ENCODE measurements at places on chromosomes 6 and 20.

DNA sequence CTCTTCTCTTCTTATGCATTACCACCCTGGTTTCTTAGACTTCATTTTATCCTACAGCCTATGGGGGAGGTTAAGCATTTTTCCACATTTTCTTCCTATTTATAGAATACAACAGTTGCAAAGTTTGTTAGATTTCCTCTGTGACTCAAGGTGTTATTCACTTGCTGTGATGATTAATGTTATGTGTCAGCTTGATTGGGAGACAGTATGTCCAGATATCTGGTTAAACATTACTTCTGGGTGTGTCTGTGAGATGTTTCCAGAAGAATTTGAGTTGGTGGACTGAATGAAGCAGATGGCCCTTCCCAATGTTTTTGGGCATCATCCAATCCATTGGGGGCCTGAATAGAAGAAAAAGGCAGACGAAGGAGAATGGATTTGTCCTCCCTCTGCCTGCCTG lies 131.3 kb downstream of the C6orf118 start:
- no peak for DNase-seq

DNA sequence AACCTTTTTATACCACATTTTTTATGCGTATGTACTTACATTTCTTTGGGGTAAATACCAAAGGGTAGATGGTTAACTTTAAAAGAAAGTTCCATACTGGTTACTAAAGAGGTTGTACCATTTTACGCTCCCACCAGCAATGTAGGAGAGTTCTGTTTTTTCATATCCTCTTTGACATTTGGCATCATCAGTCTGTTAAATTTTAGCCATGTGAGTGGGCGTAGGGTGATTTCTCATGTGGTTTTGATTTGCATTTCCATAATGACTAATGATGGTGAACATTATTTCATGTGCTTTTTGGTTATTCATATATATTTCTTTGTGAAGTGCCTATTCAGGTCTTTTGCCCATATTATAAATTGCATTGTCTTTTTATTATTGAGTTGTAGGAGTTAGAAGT lies 194.2 kb downstream of the PRL start:
- no peak for DNase-seq

GRCh38 chr20:2750491-2751251 lies 49.8 kb downstream of the CPXM1 start:
- no peak for DNase-seq

DNA sequence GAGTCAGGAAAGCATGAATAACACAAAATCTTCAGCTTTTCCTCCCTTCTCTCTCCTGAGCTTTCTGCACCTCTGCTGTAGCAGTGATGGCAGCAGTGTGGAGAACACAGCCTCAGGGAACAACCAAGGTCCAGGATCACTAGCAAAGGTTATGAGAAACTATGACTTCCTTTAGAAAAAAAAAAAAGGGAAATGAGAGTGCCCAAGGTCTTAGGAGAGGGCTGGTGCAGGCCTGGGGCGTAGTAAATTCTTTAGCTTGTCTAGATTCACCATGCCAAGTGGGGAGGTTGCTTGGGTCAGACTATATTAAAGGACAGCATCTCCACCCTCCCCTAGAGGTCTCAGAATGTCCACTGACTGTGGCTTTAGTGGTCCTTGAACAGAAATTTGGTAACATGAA lies 40.4 kb upstream of the POLR1H start:
- DNase-seq = no peak

GRCh38 chr6:12113190-12113577 lies 101.1 kb downstream of the HIVEP1 start:
- DNase-seq = no peak

DNA sequence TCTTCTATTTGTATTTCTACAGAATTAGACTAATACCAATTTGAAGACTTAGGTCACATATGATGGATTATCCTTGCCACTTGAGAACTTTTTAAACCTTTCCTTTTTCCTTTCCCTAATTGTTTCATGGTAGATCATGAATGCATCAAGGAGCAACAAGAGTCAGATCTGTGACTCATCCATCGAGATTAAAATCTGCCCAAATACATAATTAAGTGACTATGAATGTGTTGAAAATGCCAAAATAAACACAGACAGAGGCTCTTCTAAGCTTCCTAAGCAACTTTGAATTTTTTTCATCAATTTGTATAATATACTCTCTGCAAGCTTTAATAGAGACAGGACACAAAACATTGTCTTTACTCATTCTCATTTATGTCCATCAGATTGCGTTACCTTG lies 23.5 kb upstream of the HTR1E start:
- DNase-seq = no peak

DNA sequence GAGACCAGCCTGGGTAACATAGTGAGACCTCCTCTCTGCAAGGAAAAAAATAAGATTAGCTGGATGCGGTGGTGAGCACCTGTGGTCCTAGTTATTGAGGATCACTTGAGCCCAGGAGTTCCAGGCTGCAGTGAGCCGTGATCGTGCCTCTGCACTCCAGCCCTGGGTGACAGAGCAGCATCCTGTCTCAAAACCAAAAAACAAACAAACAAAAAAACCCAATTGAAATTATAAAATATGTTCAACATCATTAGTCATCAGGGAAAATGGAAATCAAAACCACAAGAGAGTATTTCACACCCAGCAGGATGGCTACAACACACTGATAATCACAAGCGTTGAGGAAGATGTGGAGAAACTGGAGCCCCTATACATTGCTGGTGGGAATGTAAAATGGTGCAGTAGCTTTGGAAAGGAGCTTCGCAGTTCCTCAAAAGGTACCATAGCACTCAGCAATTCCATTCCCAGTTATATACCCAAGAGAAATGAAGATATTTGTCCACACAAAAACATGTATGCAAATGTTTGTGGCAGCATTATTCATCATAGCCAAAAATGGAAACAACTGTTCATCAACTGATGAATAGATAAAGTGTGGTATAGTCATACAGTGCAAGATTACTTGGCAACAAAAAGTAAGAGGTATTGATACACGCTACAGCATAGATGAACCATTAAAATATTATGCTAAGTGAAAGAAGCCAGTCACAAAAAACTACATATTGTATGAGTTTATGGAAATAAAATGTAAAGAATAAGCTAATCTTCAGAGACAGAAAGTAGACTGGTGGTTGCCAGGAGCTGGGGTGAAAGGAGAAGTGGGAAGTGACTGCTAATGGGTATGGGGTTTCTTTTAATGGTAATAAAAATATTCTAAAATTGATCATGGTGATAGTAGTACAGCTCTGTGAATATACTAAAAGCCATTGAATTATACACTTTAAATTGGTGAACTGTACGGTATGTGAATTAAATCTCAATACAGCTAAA lies 38.7 kb upstream of the RIPOR2 start:
- DNase-seq = no peak

DNA sequence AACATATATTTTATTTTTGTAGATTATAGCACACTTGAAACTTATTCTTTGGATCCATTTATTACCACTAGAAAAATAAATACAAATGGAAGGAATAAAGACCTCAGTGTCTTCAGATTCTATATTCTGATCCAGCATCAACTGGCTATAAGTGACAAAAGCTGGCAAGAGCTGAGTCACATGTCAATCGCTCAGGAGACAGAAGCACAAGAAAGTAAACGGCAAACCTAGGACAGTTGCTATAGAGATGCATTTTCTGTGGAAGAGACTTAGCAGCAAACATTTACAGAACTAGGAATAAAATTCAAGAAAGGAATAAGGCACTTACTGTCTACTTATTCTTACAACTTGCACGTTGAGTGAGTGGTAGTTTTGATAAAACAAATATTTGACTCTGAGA lies 230.4 kb downstream of the CLVS2 start:
- no peak for DNase-seq

DNA sequence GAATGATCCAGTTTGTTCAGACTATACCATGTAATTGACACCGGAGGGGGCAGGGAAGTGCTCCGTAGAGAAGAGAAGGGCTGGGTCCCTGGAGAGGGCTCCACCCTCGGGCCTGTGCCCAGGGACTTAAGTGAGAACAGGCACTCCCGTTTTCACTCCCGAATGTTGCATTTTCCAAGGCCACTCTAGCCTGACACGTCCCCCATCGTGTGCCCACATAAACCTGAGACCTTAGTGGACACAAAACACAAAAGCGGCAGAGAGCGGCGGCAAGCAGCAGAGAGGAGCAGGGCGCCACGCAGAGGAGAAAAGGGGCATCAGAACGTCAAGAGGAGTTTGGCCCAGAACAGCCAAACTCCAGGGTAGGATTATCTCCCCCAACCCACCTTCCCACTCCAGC lies 1405.1 kb downstream of the GRIK2 start:
- no peak for DNase-seq

DNA sequence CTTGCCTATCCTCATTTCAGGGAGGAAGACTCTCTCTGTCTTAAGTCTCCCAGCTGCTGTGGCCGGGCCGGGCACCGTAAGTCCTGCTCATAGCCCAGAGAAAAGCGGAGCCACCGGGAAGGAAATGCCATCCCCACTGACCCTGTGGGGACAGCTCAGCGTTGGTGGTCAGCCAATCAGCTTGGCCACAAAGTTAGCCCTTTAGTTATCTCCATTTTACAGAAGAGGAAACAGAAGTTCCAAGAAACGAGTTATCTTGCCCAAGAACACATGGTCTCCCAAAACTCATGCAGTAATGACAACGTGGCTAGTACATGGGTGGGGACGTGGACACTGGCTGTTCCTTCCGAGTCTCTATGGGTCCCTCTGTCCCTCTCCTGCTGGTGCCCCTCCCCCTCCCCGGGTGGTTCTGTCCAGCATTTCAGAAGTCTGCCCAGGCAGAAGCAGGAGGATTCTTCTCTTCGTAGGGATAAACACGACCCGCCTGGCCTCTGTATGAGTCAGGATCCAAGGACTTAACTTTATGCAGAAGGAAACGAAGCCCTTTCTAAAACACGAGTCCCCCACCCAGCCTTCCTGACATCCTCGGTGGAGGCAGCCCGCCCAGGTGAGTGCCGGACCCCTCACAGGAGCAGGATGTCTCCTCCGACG lies 273.8 kb downstream of the CDH4 start:
- no peak for DNase-seq

DNA sequence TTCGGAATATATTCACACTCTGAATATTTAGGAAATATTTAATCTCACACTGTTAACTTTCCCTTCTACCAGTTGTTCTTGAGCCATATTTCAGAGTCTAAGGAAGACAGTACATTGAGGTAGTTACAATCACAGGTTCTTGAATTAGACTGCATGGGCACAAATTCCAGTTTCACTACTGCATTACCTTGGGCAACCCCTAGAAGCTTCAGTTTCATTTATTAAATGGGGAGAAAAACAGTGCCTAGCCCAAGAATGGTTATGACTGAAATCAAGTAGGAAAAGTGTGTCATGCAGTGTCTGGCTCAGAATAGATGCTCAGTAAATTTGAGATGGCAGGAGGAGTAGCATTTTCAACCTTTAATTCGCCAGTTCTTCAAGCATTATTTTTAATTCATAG lies 124.5 kb upstream of the SAMD5 start:
- DNase-seq = no peak

DNA sequence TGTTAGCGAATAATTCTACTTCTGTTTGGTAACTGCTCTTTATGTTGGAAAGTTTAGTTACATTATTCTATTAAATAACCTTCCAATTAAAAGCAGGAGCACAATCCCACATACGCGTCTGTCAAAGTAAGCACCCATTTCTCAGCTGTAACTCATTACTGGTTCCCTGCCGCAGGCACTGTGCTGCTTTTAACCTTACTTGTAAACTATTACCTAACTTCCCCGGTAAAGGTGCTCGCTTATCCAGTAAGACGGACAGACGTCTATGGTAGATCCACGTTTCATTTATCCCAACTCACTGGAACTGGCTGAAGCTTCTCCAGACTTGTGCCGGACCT lies 529 bp upstream of the ENPP4 start:
- no peak for DNase-seq

Measured in right hindlimb (tissue), 1 donor.